Stimulated activated CD4-positive, alpha-beta T cell treated with anti-CD3 and anti-CD28 coated beads, Interleukin-4, amount 100 ng/mL, for 1 hour (primary cell): ENCODE measurements at places on chromosomes 1 and 21.

- no peak for DNase-seq
Observed at GRCh38 chr1:68819190-68819829, 322.4 kb upstream of the DEPDC1 start.

- DNase-seq: no peak
Observed at GRCh38 chr1:106984801-106985200, 71.7 kb upstream of the PRMT6 start.

GRCh38 chr1:241048622-241049021 lies 308.4 kb downstream of the RGS7 start:
- no peak for DNase-seq

DNA sequence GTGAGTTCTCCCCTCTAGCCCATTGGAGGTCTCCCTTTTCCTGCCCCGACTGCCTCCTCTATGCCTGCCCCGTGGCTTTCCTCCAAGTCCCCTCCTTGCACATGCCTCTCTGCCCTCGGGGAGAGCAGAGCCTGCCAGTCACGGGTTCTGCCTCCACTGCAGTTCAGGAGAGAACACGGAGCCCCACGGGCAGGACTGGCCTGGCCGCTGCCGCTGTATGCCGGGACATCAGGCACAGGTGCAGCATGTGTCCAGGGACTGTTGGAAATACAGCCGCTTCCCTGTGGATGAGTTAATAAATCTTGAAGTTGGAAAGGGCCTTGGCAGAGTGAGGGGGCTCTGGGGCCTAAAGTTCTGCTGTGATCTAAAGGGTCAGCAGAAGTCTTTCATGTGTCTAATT lies 676.6 kb downstream of the MATN1 start:
- DNase-seq: no peak
